ENCODE measurements at places on chromosomes 3 and 15.

DNA sequence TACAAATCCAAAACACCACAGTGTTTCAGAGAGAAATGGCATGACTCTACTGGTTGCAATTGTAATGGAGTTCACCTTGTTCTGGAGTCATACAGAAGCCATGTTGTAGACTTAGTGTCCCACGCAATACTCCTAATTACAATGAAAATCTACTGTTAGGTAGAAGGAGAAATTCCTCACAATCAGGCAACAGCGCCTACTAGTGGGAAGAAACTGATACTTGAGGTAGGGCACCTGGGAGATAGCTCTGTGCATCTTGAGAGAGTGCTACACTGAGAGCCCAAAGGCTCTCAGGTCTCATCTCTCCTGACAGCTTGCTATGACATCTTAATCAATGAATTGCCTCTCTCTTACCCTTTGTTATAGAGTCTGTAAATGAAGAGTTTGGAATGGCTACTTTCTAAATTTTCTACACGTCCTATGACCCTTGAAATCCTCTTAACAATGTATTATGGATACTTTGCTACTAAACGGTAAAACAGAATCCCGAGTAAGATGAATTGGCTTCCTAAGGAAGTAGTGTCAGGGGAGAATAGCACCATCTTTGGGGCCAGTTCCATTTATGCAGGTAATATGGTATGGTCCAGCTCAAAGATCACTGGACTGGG, 422.7 kb upstream of the TPRG1 start:
- no peak for DNase-seq

DNA sequence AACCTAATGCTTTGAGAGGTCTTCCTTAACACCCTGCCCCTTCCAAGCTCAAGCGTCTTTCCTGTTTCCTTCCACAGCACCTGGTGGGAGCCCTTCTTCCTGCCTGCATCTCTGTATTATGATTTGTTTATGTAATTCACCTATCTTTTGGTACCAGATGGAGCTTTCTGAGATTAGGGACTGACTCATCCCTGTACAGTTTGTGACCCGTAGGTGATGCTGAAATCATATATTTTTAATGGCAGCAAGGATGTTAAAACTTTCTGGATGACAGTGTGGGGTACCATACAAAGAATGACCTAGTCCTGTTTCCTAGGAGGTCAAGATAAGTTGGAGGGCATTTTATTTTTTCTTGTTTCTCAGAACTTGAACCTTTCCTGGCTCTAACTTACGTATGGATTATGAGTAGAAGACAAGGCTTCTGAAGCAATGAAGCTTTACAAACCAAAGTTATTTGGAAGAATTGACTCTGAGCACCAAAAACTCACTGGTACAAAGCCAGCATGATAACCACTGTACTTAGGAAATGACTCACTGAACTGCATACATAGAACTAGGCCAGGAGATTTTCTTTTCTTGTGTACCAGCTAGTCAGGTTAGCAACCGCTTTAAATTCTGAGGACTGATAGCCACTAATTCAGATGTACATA, 46.6 kb downstream of the HHLA2 start:
- DNase-seq = no peak

DNA sequence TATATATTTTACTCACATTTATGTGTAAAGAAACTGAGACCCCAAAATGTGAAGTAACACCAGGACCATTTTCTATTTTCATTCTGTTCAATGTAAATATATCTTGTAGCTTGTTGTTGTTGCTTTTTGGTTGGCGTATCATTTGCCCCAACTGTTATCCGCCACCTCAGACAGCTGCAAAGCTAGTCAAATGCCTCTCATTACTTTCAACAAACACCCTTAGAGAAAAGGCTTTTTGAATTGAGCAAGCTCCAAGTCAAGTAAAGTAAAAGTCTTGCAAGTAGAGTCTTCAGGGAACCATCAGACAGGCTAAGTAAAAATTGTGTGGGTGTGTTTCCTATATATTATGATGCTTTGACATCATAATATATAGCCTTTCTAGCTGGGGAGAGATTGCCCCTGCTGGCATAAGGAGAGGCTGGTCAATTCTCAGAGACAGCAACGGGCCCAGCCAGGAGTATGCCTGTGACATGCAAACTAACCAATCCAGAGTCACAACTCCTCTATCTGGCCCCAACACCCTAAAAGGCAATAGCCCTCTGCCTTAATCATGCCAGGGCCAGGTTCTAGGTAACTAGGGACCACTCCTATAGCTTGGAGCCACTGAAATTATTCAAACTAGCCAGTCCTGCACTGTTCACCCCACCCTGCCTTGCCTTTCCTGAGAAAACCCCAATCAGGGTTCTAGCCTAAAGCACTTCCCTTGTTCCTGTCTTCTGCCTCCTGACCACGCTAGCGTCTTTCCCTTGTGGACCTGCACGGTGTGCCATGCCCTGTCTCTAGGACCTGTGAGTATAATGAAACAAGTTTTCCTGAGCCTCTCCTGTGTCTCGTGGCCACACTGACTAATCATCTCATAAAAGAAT, 75.6 kb downstream of the RAD18 start:
- no peak for DNase-seq

DNA sequence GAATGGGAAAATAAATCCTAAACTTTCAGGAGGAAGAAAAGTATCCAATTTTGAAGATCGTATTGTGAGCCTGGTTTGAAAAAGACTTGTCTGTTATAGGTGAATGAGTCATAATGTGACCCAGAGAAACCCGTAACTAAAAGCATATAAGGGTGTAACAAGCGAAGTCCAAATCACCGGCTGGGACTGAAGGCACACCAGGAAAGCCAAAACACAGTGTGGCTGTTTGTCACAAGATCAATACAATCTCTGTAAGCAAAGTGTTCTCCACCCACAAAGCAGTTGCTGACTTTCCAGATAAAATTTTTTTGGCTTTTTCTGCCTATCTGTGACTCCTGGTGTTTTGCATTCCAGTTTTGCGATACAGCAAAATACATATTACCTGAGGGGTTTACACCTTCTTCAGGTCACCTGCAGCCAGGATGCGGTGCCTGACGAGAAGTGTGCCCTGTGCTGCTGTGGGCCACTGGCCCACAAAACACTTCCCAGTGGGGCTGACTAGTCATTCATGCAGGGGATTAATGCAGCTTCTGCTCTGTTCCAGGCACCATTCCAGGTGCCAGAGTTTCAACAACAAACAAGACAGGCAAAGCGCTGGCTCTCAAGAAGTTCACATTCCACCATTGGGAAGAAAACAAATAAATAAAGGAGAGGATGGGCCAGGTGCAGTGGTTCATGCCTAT, 14.4 kb downstream of the HES1 start:
- DNase-seq = no peak

DNA sequence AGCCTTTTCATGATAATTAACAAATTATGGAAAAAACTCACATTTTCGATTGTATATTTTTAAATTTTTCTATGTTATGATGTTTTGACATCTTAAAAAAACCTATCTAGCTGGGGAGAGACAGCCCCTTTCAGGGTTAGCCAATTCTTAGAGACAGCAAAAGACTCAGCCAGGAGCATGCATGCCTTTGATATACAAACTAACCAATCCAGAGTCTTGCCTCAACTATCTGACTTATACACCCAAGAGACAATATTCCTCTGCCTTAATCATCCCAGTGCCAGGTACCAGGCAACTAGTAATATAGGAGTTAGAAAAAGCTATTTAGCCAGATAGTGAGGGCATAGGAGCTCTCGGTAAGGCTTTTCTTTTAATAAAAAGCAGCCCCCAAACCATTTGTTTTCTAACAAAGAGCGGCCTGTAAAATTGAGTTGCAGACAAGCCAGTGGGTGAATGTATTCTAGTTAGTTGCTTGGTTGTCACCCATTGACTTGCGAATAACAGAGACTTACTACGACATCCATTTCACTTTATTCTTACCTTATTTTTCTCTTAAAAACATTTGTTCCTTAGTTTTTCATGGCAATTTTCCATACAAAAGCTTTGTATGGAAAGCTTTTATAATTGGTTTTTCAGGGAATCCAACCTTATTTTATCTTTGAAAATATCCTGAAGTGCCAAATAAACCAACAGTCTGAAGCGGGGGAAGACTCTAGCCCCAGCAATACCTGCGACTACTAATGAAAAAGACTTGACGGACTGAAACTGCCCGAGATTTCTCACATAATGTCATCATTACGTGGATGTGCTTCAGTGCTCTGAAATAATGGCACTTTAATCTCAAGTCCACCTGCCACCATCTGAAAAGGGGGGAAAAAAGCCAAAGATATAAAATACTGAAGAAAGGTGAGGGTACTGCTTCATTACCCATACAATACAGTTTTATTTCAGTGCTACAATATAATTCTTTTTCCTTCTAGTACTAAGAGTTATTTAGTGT, 64.6 kb upstream of the ATP2C1 start:
- DNase-seq = no peak

- no peak for DNase-seq
These were observed 48.9 kb downstream of the KBTBD8 start for GRCh38 chr3:67047051-67047450.

DNA sequence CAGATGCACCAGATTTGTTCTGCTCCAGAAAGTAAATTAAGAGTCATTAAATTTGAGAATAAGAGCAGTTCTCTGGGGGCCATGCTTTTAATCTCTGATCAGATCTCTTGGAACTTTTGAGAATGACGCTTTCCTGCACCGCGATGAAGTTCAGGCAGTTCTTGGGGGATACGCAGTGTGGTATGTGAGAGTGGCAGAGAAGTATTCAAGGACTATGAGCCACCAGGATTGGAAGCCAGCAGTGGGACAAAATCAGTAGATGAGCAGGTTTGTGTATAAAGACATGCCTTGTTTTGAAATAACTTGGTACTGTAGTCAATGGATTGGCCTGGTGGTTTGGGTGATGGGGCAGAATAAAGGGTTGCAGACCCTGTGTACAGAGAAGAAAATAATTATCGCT, 483.6 kb downstream of the ERC2 start:
- DNase-seq = no peak

DNA sequence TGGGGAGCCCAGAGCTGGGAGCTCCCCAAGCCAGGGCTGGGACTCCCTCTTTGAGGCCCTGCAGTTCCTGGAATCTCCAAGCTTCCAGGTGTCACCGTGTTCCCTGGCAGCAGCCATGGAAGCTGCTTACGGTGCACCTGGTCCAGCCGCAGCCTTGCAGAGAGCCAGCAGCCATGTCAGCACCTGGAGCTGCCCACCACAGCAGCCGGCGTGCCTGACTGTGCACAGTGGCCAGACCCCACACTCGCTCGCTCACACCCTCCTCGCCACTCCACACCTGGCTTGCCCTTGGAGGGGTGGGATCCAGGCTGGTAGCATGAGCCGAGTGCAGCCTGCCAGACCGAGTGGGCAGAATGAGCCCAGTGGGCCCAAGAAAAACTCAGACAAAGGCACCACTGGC, 14.8 kb upstream of the HTR3E start:
- DNase-seq = no peak

GRCh38 chr3:78116874-78117273, 1077.0 kb downstream of the ROBO2 start:
- no peak for DNase-seq

- no peak for DNase-seq
These were observed 85.1 kb downstream of the EFL1 start for GRCh38 chr15:82177291-82178010.

DNA sequence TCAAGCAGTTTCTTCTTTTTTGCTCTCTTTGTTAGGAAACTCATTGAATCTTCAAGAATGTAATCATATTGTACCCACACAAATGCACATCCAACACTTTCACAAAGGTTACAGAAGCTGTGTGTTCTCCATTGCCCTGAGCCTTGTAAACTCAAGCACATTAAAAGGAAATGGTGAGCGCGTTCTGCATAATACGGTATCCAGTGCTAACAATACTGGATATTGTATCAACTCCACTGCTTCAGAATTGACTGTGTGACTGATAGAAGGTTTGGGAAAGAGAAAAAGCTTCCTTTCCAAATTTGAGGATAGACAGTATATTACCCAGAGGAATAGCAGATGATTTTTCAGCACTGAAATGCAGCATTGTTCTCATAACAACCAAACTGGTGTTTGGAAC, 268.9 kb upstream of the RBMS3 start:
- no peak for DNase-seq

DNA sequence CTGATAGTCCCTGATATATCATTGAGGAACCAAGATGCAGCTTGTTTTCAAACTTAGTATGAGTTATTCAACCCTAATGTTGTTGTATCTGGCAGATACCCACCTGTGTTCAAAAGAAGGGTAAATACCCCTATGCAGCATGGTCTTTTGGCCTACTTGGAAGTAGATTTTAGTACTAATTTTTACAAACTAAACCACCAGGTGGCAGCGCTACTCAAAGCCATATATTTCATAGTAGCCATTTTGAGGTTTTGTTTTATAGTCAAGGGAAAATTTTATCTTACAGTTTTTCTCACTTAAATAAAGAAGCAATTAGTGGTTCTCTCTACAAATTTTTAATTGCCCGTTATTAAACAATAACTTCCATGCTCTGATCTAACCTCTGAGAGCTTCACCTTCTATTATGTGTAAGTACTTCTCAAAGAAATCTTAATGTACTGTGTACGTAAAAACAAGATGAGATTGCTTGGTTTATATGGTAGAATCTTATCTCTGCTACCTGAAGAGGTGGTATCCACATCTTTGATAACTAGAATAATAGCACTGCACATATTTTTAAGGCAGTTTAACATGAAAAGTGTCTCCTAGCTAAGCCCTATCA, 31.5 kb upstream of the MLF1 start:
- no peak for DNase-seq

DNA sequence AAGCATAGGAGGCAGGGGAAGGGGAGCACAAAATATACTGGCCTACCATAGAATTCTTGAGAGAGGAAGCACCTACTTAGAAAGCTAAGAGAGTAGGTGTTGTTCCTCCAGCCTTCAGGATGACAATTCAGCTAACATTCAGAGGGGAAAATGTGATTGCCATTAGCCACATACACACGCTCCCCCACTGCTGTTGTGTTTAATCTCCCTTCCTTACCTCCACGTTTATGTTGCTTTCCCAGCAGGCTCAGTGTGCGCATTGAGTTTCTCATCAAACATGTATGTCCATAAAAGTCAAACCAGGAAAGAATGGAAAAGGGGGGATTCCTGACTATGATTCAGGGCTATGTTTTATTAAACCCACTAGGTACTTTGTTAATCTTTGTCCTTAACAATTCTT, 145.2 kb upstream of the CHRM5 start:
- no peak for DNase-seq

- no peak for DNase-seq
These were observed 42.2 kb upstream of the NR2C2 start for GRCh38 chr3:14905055-14905657.

DNA sequence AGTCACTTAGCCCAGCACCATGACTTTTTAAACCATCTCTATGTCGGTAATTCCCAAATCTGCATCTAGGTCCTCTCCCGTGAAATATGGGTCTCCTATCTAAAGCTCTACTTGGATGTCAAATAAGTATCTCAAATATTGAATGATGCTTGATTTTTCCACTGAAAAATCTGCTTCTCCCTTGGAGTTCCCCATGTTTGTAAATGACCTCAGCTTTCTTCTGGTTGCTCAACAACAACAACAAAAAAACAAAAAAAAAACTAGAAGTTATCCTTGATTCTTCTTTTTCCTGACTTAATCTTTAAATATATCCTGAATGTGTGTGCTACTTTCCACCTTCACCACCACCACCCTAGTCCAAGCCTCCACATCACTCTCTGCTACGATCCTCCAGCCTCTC, 307.5 kb upstream of the UBE2E2 start:
- no peak for DNase-seq

GRCh38 chr3:127226457-127226856, 33.5 kb downstream of the PRR23E start:
- DNase-seq = no peak

- DNase-seq = no peak
These were observed 4.1 kb downstream of the ZNF609 start for GRCh38 chr15:64464276-64465005.
